Hematopoietic multipotent progenitor cell treated with erythropoietin and hydrocortisone succinate and interleukin-3 and kit ligand, for 15 days (in vitro differentiated cells): ENCODE measurements at places on chromosomes 7 and 10.

DNA sequence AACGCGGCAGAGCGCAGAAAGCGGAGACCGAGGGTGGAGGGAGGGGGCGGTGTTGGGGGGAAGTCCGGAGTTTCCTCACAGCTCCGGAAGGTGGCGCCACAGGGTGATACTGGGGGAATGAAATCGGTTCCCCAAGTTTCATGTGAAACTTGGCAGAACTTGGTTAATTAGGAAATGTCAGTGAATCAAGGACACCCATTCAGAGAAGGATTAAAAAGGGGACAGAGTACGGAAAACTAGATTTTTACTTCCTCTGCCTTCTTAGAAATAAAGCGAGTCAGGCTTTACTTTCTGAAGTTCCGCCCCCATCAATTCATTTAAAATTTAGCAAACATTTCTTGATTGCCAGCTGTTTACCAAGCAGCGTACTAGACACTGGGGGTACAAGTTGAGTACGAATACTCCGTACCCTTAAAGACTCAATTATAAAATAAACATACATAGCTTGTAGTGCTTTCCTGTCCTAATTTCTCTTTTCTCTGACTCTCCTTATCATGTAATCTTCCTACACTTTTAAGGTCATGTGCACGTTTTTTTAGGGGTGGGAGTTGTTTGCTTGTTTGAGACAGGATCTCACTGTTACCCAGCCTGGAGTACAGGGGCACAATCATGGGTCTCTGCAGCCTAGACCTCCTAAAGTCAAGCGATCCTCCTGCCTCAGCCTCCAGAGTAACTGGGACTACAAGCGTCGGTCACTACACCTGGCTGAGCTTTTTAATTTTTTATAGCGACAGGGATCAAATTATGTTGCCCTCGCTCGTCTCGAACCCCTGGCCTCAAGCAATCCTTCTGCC lies 644 bp upstream of the ABI1 start:
- DNase-seq: no peak

- no peak for DNase-seq
Observed at GRCh38 chr10:118912961-118913600, 116.4 kb upstream of the NANOS1 start.

GRCh38 chr10:13567030-13567429 lies 19.7 kb upstream of the PRPF18 start:
- DNase-seq: no peak

- no peak for DNase-seq
Observed at GRCh38 chr7:108014747-108015682, 12.1 kb upstream of the LAMB1 start.

- no peak for DNase-seq
Observed at GRCh38 chr10:5243521-5243987, 46.9 kb downstream of the AKR1C4 start.

- DNase-seq: no peak
Observed at GRCh38 chr7:37376386-37376785, 72.3 kb downstream of the ELMO1 start.

- no peak for DNase-seq
Observed at GRCh38 chr7:135193615-135194081, 17.7 kb downstream of the WDR91 start.

- no peak for DNase-seq
Observed at GRCh38 chr7:27164367-27165088, 809 bp downstream of the HOXA9 start.

- DNase-seq: no peak
Observed at GRCh38 chr10:802506-802905, 113.0 kb upstream of the DIP2C start.

DNA sequence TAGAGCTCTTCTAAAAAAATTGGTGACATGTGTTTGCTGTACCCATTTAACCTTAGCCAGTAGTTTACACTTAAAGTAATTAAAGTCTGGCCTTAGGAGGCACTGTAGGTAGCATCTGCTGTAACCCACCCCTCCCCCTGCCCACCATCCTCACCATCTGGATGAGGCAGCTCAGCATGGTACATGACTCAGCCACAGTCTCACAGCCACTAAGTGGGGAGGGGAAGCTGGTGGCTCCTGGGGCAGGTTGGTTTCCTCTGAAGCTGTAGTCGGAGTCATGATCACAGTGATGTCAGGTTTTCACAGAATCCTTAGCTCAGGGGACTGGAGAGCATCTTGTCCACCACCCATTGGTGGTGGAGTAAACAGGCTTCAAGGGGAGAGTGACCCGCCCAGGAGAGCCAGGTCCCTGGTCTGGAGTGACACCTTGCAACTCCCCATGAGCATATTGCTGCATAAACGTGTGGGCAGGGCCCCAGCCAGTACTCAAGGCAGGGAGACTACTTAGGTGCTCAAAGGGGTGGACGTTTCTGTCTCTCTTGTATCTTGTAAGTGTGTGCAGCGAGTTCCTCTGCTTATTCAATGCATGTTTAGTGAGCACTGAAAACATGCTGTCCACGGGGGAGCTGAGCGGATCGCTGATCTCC lies 125.9 kb downstream of the GRK5 start:
- no peak for DNase-seq

DNA sequence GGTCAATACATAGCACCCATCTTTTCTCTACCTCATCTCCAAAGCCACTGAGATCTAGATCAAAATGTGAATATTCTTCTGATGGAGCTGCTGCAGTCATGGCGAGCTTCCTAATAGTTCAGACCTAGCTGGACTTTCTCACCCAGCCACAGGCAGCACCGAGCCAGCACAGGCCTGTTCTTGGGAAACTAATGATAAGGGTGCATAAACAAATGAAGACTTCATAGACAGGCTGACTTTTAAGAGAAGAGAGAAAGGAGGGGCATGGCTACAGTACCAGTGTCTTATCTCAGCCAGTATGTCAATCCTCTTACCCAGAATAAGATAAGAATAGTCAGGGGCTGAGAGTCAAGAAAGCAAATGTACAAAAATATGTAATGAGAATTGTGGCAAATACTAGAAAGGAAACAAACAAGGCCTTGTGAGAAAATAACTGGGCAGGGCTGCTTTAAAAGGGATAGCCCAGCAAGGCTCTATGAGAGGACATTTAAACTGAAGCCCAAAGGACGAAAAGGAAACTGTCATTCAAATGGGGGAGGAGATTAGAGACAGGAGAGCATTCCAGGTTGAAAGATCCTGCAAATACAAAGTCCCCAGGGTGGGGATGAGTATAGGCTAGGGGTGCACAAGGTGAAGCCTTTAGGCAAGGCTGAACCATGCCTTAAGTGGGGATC lies 21.8 kb upstream of the CDK14 start:
- DNase-seq: no peak

GRCh38 chr7:8921807-8922206 lies 488.4 kb downstream of the NXPH1 start:
- DNase-seq: no peak

GRCh38 chr7:99469381-99470065 lies 3.2 kb upstream of the ZNF789 start:
- DNase-seq: no peak

DNA sequence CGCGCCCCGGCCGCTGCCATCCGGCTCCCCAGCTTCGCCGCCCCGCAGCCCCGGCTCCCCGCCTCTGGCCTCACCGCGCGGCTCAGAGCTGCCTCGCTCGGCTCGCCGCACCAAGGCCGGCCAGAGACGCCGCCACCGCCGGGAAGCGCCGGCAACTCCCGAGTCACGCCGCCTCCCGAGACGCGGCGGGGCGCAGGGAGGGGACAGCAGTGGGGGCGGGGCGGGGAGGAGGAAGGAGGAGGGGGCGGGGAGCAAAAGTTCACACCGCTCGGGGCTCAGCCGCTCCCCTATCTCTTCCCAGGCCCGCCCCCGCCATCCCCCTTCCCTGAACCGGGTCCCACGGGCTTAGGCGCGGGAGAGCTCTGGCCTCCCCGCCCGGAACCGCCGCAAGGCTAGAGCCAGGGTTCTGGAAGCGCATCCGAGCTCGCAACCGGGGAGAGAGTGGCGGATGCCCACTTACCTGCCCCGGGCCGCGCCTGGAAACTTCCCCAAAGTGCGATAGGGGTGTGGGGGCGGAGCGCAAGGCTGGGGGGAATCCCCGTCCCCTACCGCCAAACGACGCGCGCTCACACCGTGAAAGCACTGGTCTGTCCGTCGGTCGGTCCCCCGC lies 1.0 kb downstream of the CHST15 start:
- no peak for DNase-seq

DNA sequence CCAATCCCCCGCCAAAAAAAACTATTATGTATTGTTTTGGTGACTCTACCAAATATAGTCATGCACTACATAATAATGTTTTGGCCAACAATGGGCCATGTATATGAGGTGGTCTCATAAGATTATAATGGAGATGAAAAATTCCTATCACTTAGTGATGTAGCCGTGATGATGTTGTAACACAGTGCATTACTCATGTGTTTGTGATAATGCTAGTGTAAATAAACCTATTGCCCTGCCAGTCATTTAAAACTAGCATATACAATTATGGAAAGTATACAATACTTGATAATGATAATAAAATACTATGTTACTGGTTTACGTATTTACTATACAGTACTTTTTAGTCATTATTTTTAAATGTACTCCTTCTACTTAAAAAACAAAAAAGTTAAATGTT lies 101.5 kb downstream of the SLC25A40 start:
- DNase-seq: no peak

DNA sequence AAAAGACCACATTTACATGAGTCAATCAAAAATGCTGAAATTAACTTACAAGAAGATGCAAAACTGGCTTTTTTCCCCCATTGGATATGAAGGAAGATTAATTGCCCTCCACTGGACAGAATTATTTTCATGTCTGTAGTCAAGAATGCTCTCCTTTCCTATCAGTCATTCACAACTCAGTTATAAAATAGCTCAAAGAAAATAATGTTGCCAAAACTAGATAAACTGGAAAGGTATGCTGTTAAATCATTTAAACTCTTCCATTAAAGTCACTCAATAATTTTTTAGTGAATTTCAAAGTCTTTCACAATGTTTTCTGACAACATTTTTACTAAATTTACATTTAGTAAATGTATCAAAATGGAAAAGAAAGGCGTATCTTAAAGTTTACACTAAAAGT lies 384.5 kb downstream of the HGF start:
- no peak for DNase-seq

DNA sequence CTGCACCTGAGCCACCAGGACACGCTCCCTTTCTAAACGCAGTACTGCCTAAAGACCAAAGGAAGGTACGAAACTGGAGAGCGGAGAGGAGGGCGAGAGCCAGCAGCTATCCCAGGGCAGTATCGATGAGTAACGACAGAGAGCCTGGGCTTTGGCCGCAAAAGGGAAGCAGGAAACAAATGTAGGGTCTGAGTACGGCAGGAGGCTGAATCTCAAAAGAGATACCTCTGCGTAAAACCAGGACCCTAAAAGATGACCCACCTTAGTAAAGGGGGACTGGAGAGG lies 20.4 kb downstream of the PARP12 start:
- DNase-seq: no peak

- DNase-seq: no peak
Observed at GRCh38 chr7:66150471-66150870, 35.8 kb downstream of the CRCP start.

DNA sequence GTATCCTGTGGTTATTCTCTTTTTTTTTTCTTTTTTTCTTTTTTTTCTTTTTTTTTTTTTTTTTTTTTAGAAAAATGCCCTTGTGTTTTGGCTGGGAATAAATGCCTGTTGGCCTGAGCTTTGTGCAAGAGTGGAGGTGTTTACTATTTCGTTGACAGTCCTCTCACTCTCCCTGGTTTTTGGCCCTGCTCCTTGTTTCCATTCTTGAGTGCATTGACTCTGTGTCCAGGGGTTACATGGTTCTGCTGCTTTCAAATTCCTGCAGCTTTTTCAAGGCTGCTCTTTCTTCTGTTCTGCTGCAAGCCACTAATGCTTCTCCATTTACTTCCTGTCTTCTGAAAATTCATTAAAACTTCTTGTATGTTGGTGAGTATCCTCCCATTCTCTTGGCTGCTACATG lies 59.7 kb upstream of the TBX20 start:
- DNase-seq: no peak

DNA sequence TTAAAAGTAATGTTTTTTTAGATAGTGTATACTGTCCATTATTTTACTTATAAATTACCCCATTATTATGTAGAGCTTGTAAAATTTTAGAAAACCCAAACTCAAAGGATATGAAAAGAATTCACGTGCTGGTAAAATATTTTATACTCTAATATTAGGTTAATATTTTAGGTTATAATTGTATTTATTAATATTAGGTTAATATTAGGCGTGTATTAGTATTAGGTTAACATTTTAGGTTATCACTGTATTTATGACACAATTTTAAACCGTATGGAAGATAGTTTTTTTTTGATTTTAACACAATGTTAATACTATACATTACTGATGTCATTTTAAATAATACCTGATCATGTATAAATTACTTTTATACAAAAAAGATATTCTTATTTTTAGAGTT lies 48.5 kb downstream of the ARL4A start:
- no peak for DNase-seq

DNA sequence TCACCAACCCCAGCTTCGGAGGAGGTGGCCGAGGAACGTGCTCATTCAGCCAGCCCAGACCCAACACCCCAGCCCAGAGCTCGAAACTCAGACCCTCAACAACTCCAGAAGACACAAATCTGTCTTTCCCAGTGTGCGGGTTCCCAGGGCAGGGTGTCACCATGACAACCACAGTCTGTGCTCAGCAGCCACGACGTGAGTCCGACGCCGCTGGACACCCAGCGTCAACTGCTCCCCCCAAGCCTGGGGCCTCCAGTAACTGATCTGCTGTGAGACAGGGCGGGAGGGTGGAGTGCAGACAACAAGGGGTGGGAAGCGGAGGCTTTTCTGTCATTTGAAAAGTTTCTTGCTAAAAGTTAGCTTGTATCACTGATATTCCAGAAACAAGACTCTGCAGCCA lies 167.2 kb downstream of the MAD1L1 start:
- no peak for DNase-seq

DNA sequence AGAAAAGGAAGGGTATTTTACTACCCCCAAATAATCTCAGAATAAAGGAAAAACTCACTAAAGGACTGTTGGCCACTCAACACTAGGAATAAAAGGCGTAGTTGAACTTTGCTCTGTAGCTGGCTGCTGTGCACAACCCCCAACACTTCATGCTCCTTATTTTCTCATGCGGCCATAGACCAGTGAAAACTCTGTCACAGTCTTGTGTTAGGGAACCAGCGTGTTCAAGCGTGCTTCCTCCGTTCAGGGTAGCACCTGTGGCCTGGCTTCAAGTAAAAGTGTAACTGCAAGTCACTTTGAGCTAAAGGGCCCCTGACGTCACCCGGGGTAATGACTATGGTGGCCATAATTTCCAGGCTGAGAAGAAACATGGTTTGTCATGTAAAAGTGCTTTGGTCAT lies 27.0 kb downstream of the BLNK start:
- DNase-seq: no peak

DNA sequence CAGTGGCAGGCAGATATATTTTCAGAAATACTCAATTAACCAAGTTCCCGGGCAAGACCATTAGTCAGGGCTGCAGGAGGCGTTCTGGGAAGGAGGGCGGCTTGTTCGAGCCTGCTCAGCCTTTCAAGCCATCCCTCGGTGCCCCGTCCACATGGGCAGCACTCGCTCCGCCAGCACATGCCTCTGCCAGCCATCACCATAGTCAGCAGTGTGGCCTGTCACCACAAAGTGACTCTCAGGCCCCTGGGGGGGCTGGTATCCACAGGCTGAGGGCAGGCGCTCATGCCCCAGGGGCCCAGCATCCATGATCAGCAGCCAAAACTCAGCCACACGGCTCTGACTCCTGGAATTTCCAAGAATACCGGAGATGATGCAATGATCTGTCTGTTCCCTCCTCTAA lies 81.9 kb downstream of the CHST15 start:
- DNase-seq: no peak
